ENCODE measurements at places on chromosomes 6 and 20. TPM values are rescaled to one million over a fixed set of nuclear protein-coding genes. Genes with fewer than 3 reads are reported as not detected.

DNA sequence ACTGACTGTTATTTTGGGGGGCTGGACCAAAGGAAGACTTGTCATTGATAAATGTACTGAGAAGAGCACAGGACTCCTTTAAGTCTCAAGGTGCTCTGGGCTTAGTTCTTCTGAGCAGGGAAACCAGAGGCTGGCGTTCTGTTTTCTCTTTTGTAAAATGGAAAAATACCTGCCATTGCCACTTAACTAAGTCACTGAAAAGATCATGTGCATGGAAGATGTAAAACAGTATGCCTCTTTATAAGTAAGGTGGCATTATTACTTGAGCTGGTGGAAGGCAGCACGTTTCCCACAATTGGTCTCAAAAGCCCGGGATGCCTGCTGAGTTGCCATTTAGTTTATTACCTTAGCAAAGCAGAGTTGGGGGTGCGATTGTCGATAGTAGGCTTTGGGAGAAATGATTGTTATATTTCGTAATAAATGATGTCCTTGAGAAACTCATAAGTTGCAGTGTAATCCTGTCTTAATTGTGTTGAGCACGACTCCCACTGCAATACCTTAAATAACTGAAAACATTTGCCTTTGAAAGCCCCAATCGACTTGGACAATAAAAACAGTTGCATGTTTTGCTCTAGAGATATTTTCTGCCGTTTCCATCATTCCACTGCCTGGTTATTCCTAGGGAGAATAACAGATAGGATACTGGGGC, 3.6 kb downstream of the JARID2 start:
- H3K4me3 ChIP-seq, result peak overlapping the region; percentile 67
- no peaks in the 10 kb centered on the region for H3K27me3 ChIP-seq
- H3K4me1 ChIP-seq, result peaks cover 8% of the 10 kb centered on the region
- DNase-seq, result peak; percentile 39
- H3K36me3 ChIP-seq, result no peaks in the 10 kb centered on the region

DNA sequence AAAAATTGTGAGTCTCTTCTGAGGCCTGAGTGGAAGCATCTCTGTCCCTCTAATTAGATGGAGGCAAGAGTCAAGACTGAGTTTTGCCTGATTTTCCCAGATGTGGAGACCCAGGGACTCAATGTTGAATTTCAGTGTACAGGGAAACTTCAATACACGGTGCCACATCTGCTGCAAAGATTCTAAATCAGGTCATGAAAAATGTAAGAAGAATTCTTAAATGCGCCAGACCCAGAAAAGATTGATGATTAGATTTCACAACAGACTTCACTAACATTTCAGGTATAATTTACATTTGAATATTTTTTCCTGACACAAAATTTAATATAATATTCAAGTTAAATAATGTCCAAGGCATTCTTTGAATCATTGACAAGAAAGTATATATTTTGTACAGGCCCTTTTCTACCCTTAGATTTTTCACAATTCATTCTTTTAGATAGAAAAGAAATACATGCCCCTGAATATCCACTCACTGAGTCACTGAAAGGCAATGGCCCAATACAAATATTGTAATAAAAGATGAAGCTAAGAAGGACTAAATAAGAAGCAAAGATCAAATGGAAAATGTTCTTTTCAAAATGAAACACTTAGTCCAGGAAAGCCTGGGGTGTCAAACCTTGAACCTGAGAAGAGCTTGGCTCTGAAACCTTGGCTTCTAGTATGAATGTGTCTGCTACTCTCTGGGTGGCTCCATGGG, 18.2 kb upstream of the HDGFL1 start:
- no peaks in the 10 kb centered on the region for H3K4me1 ChIP-seq
- H3K27me3 ChIP-seq, result no peaks in the 10 kb centered on the region
- H3K27ac ChIP-seq, result no peak overlapping the region
- no peak for DNase-seq
- no peaks in the 10 kb centered on the region for H3K36me3 ChIP-seq
- no peak overlapping the region for H3K4me3 ChIP-seq

DNA sequence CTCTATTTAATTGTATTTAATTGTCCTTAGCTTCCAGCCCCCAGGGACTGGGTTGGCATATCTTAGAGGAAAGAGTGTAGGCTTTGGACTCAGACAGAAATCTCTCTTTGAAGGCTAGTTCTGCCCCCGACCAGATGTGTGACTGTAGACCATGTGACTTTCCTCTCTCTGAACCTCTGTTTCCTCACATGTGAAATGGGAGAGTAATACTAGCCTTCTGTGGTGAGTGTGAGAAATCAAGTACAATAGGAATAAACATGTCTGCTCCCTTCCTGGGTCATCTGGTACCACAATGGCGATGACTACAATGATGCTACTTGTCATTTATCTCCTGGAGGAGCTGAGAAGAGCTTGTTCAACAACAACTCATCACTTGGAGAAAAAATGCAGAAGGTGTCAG, 179.9 kb downstream of the LRFN2 start:
- no peaks in the 10 kb centered on the region for H3K27me3 ChIP-seq
- no peaks in the 10 kb centered on the region for H3K36me3 ChIP-seq
- DNase-seq, result no peak
- H3K4me3 ChIP-seq, result no peak overlapping the region
- no peak overlapping the region for H3K27ac ChIP-seq

- H3K4me3 ChIP-seq, result no peak overlapping the region
- H3K27ac ChIP-seq, result no peak overlapping the region
- no peaks in the 10 kb centered on the region for H3K27me3 ChIP-seq
- no peak for DNase-seq
Observed at GRCh38 chr6:44932651-44933091, 395.5 kb upstream of the RUNX2 start.

DNA sequence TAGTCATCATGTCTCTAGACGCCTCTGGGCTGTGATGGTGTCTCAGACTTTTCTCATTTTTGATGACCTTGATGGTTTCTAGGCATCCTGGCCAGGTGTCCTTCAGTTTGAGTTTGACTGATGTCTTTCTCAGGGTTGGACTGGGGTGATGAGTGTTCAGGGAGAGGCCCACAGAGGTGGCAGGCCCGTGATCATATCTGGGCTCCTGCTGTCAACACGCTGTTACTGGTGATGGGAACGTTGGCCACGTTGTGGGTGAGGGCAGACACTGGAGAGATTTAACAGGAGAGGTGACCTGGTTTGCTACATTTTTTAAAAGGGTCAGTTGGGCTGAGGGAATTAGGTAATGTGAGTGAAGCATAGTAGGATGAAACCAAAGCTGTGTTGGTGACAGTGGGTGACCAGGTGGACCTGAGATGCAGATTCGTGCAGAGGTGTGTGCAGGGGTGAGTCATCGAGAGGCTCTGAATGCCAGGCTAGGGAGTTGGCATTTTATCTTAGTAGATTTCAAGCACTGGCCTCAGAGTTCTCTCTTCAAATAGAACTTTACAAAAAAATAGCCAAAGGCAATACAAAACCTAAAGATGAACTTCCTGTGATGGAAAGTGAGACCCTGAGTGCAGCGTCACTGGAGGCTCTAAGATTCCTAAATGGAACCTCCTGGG, 174.1 kb downstream of the CDH26 start:
- no peaks in the 10 kb centered on the region for H3K27me3 ChIP-seq
- H3K4me3 ChIP-seq, result no peak overlapping the region
- H3K27ac ChIP-seq, result no peak overlapping the region

DNA sequence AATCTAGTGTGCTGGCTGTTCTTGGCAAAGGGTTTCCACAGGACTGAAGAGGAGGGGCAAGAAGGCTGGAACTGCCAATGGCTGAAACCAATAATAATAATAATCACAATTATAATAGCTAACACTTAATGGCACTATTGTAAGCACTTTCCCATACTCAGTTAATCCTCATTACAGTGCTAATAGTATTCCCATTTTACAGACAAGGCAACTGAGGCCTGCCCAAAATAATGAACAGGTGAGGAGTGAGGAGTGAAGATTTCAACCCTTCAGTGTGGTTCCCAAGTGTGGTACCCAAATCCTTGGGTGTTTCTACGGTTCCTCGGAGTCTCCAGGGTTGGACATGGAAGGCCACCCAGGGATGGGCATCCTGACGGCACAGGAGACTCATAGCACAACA, 69.9 kb downstream of the TRERF1 start:
- H3K4me3 ChIP-seq, result no peak overlapping the region
- H3K4me1 ChIP-seq, result peaks cover 2% of the 10 kb centered on the region
- no peaks in the 10 kb centered on the region for H3K27me3 ChIP-seq
- no peak overlapping the region for H3K27ac ChIP-seq
- DNase-seq, result no peak

DNA sequence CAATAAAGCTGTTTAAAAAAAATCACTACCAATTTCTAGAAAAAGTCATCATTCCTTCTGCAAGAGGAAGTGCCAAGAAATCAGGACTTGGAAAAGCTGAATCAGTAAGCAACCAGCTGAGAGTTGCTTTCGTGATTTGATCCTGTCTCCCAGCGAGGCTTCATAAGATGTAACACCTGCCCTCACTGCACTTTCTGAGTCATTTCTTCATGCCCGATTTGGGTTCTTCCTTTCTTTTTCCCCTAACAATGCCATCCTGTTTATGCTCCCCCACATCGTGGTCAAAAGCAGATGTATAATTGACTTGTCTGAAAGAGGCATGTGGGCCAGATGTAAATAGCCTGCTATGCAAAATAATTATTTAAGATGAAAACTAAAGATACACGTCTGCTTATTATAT, 52.1 kb downstream of the RIPOR2 start:
- H3K27me3 ChIP-seq, result no peaks in the 10 kb centered on the region
- H3K27ac ChIP-seq, result no peak overlapping the region
- no peaks in the 10 kb centered on the region for H3K4me1 ChIP-seq

DNA sequence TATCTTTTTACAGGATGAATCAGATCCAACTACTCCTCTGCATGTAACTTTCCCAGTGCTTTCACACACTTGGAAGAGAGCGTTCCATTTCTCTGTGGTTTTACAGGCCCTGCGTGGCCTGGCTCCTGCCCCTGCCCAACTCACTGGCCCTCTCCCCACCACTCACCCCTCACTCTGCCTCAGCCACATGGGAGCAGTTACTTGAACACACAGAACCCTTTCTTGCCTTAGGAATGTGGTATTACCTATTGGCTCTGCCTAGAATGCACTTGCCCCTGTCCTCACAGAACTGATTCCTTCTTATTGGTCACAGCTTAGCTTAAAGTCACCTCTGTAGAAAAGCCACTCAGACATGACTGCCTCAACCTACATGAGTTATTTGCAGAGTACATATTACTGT, 108.4 kb downstream of the CRYBG1 start:
- no peak for DNase-seq
- H3K4me3 ChIP-seq, result no peak overlapping the region
- H3K4me1 ChIP-seq, result no peaks in the 10 kb centered on the region
- H3K36me3 ChIP-seq, result no peaks in the 10 kb centered on the region

DNA sequence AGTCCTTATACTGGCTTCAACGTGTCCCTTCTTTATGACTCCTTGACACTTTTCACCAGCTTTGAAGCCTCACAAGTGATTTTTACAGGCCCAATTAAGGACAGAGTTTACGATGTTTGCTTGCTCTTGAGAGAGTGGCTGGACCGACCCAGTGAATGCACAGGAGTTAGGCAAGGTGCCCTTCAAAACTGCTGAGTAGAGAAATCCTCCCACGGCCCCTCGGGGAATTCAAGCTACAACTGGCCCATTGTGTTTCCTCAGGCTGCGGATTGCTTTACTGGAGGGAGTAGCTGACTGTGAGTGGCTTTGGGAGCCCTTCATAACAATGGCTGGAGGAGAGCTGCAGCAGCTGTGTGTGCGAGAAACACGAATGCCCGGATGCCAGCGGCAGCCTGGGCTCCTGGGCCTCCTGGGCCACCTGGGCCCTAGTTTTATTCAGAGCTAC, 50.0 kb downstream of the SGK1 start:
- DNase-seq, result no peak
- no peaks in the 10 kb centered on the region for H3K36me3 ChIP-seq
- no peaks in the 10 kb centered on the region for H3K27me3 ChIP-seq

DNA sequence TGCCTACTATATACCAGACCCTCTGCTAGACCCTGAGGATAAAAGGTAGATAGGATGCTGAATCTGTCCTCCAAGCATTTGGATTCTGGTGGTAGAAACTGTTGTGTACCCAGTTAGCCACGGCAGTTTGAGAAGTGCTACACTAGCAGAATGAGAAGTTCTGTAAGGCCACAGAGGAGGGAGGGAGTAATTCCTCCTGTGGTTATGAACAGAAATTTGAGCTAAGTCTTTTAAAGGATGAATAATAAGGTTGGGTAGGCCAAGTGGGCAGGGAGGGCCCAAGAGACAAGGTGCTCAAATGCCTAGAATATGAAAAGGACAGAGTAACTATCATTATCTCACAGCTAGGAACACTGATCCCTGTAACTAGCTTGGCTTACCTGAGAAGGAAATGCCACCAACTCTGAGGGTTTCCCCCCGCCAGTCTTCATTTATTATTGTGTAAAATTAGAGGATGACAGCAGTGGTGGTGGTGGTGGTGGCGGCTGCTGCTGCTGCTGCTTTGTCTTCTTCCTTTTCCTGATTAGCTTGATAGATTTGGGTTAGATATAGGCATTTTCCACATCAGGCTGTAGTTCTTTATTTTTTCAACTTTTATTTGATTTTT, 243.3 kb downstream of the PRL start:
- no peak for DNase-seq
- no peak overlapping the region for H3K4me3 ChIP-seq
- no peaks in the 10 kb centered on the region for H3K4me1 ChIP-seq
- no peak overlapping the region for H3K27ac ChIP-seq
- H3K36me3 ChIP-seq, result no peaks in the 10 kb centered on the region

CFAP206 gene
- 0.06 TPM for polyA plus RNA-seq

RGS17 gene
- not detected for polyA plus RNA-seq

OR12D3 gene
- polyA plus RNA-seq, result not detected

UBE2J1 gene
- 43.6 TPM for polyA plus RNA-seq

MAN1A1 gene
- 43.4 TPM for polyA plus RNA-seq

ZFP57 gene
- polyA plus RNA-seq, result 1.4 TPM
